HepG2 (cell line): ENCODE measurements at places on chromosomes 16 and 17.
A peak's percentile ranks its signal among the peaks of the same experiment; 100 is the strongest.

- peak; percentile 42 for DNase-seq
Measured at GRCh38 chr16:73713778-73714495, 582.7 kb upstream of the PSMD7 start.

DNA sequence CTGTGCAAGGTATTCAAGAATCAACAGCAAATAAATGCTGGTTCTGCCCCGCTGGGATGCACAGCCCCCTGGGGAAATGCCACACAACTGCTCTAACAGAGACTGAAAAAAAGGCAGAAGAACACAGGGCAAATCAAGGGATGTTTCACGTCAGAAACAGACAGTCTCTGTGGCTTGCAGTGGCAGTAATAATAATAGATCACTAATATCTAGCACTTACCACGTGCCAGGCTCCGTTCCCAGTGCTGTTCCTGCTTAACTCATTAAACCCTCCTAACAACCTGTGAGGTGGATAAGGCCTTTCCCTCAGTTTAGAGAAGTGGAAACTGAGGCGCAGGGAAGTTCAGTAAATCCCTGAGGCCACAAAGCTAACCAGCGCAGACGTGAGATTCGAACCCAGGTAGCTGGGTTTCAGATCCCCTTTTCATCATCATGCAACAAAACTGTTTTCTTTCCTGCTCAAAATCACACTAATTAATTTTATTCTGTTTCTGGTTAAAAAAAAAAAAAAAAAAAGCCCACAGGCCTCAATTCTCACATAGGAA is 36.7 kb downstream of the ARHGAP17 start:
- no peak for DNase-seq

DNA sequence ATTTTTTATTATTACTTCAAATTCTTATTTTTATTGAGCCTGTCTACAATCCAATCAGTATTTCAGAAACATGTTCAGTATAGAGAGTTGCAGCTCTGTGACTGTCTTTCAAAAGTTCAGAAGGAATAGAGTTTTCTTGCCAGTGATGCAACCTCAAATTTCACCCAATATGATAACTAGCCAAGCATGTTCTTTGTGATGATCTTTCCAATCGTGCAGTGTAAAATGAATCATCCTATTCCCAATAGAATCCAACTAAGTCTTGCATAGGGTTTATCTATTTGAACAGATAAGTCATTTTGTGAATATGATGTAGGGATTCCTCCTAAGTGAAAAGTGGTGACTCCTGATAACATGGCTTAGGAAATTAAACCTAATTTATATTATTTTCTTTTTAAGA is 937.8 kb downstream of the KCNJ2 start:
- DNase-seq, result no peak

GRCh38 chr17:74431568-74432423 is at the start of gene GPRC5C:
TSS of gene GPRC5C (plus strand) at chr17:74432088. CDS start at chr17:74439777, 7,689 bp downstream.
- peak; percentile 95 for DNase-seq

DNA sequence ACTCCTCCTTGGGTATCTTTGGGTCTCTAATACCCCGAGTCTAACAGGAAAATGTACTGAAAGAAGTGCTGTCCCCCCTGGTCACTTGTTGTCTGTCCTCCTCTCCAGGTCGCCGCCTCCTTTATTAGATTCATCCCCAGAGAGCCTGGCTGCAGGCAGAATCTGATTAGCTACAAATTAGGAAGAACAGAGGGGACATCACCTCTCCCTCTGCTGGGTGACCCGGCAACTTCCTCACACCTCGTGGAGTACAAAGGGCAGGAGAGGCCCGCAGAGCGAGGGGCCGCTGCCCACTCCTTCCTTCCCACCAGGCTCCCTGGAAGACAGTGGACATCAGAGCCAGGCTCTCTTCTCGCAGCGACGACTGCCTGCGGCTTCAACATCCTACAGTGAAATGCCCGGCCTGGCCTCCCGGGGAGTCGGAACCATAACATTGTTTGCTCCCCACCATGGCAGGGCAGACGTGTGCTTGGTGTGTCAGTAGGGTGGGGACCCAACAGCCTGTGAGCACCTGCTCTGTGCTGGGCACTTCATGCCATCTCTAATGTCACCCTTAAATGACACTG is 5.3 kb downstream of the CYB561 start:
- DNase-seq, result no peak

DNA sequence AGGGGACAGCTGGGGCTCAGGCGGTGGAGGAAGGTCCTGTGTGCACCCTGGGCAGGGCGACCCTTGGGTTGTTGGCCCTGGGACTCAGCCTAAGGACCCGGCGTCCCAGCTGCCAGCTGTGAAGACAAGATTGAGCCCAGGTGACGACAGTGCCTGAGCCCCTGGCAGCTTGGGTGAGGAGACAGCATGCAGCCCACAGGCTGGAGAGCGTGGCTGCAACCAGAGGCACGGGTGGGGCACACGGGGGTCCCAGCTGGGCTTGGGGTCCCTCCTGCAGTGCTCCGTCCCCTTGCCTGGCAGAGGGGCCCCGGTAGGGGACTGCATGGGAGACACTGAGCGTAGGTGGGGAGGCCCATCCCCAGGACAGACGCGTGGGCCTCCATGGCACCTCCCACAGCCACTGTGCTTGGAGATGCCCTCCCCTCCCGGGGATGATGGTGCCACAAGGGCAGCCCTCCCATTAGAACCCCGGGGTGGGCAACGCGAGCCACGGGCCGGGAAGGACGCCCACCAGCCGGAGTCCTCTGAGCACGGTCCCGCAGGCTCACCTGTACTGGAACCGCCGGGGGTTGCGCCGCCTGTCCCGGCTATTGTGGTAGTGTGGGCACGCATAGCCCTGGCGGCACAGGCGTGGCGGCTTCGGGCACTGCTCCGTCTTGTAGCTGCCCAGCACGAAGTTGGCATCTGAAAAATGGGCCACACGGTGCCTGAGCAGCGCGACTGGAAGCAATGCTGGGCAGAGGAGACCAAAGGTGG is 15.5 kb downstream of the UNKL start:
- no peak for DNase-seq

DNA sequence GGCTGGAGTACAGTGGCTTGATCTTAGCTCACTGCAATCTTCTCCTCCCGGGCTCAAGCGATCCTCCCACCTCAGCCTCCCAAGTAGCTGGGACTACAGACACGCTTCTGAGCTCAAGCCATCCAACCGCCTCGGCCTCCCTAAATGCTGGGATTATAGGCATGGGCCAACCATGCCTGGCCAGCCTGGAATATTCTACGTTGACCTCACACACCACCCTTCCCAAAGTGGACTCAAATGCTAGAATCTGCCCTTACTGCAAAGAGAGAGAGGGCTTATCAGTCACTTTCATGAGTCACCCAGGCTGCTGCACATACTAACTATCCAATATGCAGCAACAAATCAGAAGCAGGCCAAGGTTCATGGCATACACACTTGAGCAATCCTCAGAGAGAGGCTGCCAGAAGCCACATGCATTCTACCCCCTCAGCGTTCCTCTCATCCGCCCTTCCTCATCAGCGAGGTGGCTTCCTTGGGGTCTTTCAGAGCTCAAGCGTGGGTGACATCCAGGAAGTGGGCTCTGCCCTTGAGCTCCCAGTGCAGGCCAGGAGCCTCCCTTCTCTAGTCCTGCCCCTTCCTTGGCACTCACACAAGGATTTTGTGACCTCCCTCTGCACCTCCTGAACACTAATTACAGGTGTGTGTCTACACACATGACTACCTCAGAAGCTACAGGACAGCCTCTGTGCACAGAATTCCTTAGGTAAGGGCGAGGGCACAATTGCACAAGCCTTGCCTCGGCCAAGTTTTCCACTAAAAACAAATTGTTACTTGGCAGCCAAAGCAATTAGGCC is 24.8 kb upstream of the SIAH1 start:
- DNase-seq, result peak; percentile 93

DNA sequence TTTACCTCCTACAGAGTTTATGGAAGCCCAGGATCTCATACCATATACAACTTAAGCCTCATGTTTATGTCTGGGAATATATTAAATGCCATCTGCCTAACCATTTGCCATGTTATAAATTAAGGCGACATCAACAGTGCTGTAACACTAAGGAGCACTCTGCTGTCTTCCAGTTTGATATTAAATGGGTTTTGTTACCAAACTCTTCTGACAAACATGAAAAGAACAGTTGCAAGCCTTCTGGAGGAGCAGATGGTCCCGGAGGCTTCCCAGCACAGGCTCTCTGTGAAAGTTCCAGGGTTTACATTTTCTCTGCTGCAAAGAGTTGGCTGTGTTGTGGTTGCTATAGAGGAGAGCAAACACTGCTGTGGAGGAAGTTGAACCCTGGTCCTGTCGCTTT is 545.3 kb upstream of the SALL1 start:
- no peak for DNase-seq

- DNase-seq, result no peak
Measured at GRCh38 chr16:30459456-30459855, 13.1 kb upstream of the ITGAL start.

GRCh38 chr17:66698270-66698669 is 136.6 kb upstream of the CACNG5 start:
- DNase-seq, result no peak

- DNase-seq, result no peak
Measured at GRCh38 chr16:19888834-19889233, 4.2 kb upstream of the GPRC5B start.

- no peak for DNase-seq
Measured at GRCh38 chr16:83245061-83245460, 562.7 kb upstream of the HSBP1 start.

GRCh38 chr17:74779948-74780400 is 3.8 kb upstream of the NAT9 start:
- no peak for DNase-seq

DNA sequence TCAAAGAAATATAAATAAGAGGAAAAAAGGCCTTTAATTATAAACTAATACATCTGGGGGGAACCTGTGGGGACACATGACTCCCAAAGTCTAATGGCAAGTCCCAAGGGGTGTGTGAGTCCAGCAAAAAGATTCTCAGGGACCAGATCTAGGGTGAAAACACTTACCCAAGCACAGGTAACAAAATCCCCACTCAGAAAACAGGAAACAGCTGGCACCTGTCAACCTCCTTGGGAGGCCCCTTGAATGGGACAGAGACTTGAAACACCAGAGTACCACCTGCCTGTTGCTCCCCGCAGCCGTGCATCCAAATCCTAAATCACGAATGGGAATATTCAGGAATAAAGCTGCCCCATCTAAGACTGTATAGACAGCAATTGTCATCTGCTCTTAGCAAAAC is 461.2 kb upstream of the CDH5 start:
- no peak for DNase-seq

GRCh38 chr16:641326-642188 is at the start of gene MCRIP2:
TSS of gene MCRIP2 (plus strand) at chr16:641828. CDS start at chr16:641992, 164 bp downstream.
- peak; percentile 76 for DNase-seq

DNA sequence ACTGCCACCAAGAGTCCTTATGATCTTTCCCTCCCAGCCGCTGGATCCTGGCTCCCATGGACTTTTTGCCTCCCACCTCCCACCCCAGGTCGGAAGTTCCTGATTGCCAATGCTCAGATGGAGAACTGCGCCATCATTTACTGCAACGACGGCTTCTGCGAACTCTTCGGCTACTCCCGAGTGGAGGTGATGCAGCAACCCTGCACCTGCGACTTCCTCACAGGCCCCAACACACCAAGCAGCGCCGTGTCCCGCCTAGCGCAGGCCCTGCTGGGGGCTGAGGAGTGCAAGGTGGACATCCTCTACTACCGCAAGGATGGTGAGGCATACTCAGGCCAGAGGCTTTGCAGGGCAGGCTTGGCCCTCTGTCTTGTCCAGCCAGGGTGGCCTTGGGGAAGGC is 893 bp downstream of the KCNH6 start:
- no peak for DNase-seq
